ENCODE measurements at places on chromosomes 3 and 15.

GRCh38 chr3:43858294-43858701 is 167.6 kb downstream of the ABHD5 start:
- no peak for DNase-seq

DNA sequence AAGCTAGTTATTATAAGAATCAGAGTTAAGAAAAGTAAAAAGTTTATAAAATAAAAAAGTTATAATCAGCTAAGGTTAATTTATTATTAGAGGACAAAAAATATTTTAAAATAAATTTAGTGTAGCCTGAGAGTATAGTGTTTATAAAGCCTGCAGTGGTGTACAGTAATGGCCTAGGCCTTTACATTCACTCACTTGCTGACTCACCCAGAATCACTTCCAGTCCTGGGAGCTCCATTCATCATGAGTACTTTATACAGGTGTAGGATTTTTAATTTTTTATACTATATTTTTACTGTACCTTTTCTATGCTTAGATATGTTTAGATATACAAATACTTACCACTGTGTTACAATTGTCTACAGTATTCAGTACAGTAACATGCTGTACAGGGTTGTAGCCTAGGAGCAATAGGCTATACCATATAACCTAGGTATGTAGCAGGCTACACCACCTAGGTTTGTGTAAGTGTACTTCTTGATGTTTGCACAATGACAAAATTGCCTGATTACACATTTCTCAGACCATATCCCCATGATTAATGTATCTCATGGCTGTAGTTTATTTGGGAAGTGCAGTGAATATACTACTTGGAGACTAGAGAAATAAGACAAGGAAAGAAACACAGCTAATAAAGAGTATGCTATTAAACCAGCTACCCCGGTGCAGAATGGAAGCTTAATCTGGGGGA is 101.9 kb upstream of the GALNT15 start:
- DNase-seq = no peak

- DNase-seq = peak; percentile 53
Observed at GRCh38 chr15:81531109-81531592, 157.1 kb upstream of the TMC3 start.

GRCh38 chr3:177484206-177484605 is 286.9 kb upstream of the TBL1XR1 start:
- DNase-seq = no peak

DNA sequence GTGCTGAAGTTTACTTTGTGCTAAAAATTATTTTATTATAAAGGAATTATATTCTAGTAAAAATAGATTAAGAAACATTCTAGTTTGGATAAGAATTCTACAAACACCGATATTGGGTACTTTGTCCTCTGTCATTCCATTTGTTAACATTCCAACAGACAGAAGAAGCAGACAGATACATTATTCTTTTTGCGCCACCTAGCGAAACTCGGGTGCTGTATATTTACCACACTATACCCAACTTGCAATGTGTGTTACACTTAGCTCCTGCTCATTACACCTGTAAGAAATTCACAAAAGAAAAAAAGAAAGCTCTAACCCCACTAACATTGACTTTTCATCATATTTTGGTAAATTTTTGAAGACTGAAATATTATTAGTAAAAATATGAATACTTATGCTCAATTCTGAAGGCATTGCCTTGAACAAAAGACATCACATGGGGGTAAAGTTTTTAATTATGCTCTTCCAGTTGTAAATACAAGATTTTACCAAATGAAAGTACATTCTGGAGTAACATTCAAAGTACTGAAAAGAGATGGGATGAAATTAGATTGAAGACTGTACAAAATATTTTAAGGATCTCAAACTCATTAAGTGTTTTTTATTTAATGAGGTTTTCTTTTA is 136.5 kb upstream of the MLF1 start:
- no peak for DNase-seq

GRCh38 chr3:178146406-178146831 is 389.8 kb upstream of the KCNMB2 start:
- DNase-seq = no peak

GRCh38 chr3:46270474-46270873 is 28.2 kb downstream of the CCR3 start:
- DNase-seq = no peak

Measured in Right ventricle myocardium inferior (tissue), 1 donor.